ENCODE measurements at places on chromosomes 4 and X. TPM values are rescaled to one million over a fixed set of nuclear protein-coding genes. Genes with fewer than 3 reads are reported as not detected.

DNA sequence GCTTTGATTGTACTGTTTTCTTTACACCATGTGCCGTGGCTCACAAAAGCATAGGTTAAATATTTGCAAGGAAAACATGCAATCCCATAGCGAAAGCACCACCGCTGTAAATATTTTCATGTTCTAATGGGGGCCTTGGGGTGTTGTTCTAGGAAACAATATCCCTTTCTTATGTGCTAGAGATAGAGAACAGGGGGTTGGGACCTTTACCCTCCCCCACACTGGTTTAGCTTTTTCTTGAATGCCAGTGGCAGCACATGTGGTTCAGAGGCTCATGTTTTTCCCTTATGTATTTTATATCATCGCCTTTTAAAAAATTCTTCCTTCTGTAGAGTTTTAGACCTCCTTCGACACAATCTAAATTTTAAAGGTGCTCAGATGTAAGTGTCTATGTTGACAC lies 422.6 kb upstream of the TENM3 start:
- no peaks in the 10 kb centered on the region for H3K27me3 ChIP-seq
- H3K4me1 ChIP-seq = no peaks in the 10 kb centered on the region
- no peaks in the 10 kb centered on the region for H3K36me3 ChIP-seq
- no peak overlapping the region for H3K4me3 ChIP-seq

- peaks cover 41% of the 10 kb centered on the region for H3K4me1 ChIP-seq
- no peaks in the 10 kb centered on the region for H3K27me3 ChIP-seq
- DNase-seq = no peak
- no peak overlapping the region for H3K4me3 ChIP-seq
- H3K27ac ChIP-seq = no peak overlapping the region
Observed at GRCh38 chrX:154090731-154091130, 6.8 kb downstream of the MECP2 start.

Gene TIGD4
- total RNA-seq = 0.22 TPM

DNA sequence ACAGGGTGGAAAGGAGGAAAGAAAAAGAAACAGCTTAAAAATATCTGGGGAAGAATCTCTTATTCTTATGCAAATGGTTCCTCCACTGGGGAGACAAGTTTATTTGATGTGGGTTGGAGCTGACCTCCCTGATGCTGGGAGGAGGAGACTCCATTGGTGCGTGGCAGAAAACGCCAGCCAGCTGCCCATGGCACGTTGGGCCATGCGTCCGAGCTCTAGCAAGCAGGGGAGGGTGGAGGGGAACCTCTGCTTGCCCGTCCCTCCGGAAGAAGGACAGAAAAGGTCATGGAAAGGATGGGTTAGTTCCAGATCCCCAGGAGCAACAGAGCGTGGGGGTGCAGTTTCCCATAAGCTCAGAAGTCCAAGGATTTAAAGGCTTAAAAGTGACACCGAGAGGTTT lies 210.4 kb downstream of the KLHL4 start:
- no peak for DNase-seq
- H3K4me1 ChIP-seq = no peaks in the 10 kb centered on the region
- no peak overlapping the region for H3K4me3 ChIP-seq

Gene TMEM47
- total RNA-seq = not detected

DNA sequence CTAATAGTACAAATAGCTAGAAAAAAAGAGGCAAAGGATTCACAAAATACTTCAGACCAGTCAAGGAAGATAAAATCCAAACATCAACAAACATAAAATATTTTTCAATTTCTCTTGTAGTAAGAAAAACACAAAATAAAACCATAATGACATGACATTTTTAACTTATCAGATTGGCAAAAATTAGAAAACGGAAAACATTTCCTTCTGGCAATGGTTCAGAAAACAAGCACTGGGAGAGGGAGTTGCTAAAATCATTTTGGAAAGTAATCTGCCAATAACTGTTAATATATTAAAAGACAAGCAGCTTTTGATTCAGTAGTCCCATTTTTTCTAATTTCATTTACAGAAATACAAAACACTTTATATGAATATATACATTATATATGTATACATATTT lies 26.1 kb downstream of the TKTL2 start:
- H3K4me3 ChIP-seq = no peak overlapping the region
- no peak for DNase-seq
- H3K36me3 ChIP-seq = no peaks in the 10 kb centered on the region
- H3K27me3 ChIP-seq = no peaks in the 10 kb centered on the region
- no peak overlapping the region for H3K27ac ChIP-seq

Gene DSPP
- total RNA-seq = not detected

GRCh38 chr4:22486276-22486675 lies 29.6 kb downstream of the ADGRA3 start:
- H3K4me3 ChIP-seq = no peak overlapping the region
- no peaks in the 10 kb centered on the region for H3K27me3 ChIP-seq
- H3K27ac ChIP-seq = no peak overlapping the region
- DNase-seq = no peak
- H3K4me1 ChIP-seq = no peaks in the 10 kb centered on the region

Gene CT45A10
- not detected for total RNA-seq

GRCh38 chrX:130545796-130546195 lies 144.0 kb downstream of the RBMX2 start:
- no peak overlapping the region for H3K4me3 ChIP-seq
- no peaks in the 10 kb centered on the region for H3K4me1 ChIP-seq
- no peaks in the 10 kb centered on the region for H3K36me3 ChIP-seq
- no peaks in the 10 kb centered on the region for H3K27me3 ChIP-seq
